ENCODE measurements at places on chromosomes 2 and 18. TPM values are rescaled to one million over a fixed set of nuclear protein-coding genes. Genes with fewer than 3 reads are reported as not detected.
A peak's percentile ranks its signal among the peaks of the same experiment; 100 is the strongest.

The HADHB gene
- 123 TPM for polyA plus RNA-seq

The DNER gene
- 392 TPM for polyA plus RNA-seq

- peak; percentile 30 for DNase-seq
These were observed 40.0 kb downstream of the ICA1L start for GRCh38 chr2:202831242-202832220.

DNA sequence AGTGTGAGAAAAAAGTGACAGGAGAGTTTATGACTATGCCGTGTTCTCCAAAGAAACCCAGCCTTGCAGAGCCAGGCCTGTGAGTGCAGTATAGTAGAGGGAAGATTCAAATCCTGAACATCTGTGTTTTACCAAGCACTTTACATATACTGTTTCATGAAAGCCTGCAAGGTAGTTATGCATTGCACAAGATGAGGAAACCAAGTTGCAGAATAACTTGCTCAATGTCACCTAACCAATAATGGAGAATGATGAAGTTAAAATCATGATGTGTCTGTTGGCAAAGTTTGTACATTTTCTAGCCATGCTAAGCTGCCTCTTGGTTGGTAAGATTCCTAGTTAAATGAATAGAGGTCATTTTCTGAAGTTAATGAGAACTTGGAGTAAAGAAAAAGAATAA, 29.3 kb downstream of the SYT4 start:
- no peak for DNase-seq

DNA sequence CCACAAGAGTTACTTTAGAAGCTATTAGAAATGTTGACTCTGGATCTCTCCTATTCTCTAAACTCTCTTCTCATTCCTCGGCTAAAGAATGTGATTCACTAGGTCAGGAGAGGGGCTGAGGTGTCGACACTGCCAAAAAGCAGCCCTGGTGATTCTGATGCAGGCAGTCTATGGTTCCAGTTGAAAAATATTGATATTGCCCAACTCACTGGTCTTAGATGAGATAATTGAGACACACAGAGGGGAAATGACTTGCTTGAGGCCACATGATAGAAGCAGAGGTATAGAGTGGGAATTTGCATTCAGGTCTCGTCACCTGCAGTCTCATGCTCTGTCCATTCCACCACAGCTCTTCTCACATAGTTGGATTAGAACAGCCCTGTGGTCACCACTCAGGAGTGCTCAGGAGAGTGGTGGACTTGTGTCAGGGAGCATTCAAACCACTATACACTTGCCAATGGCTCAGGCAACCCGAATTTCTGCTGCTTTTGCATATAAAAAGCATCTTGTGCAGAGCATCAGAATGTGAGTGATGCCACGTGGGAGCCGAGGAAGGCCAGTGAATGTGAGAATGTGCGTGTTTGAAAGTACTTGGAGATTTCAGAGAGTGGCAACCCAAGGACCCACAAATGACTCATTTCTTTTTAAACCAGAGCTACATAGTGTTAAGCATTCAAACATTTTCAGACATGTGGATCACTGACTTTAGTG, 65.1 kb upstream of the CTLA4 start:
- no peak for DNase-seq

DNA sequence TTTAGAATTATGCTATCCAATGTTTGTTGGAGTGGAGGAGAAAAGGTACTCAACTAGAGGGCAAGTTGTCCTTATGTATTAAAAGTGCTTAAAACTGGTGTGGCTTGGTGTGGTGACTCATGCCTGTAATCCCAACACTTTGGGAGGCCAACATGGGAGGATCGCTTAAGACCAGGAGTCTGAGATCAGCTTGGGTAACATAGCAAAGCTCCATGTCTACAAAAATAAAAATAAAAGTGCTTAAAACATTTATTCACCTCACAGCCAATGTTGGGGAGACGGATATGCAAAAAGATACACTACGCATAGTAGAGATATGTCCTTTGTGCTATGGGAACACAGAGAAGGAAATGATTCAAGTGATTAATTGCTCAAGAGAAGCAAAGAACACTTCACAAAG, 19.3 kb upstream of the TNFAIP6 start:
- DNase-seq, result no peak

GRCh38 chr2:121635371-121635770, 13.9 kb downstream of the CLASP1 start:
- no peak for DNase-seq

GRCh38 chr2:31558401-31559295, 22.1 kb downstream of the SRD5A2 start:
- no peak for DNase-seq

GRCh38 chr2:88919087-88919738, 227.7 kb downstream of the RPIA start:
- DNase-seq, result no peak

DNA sequence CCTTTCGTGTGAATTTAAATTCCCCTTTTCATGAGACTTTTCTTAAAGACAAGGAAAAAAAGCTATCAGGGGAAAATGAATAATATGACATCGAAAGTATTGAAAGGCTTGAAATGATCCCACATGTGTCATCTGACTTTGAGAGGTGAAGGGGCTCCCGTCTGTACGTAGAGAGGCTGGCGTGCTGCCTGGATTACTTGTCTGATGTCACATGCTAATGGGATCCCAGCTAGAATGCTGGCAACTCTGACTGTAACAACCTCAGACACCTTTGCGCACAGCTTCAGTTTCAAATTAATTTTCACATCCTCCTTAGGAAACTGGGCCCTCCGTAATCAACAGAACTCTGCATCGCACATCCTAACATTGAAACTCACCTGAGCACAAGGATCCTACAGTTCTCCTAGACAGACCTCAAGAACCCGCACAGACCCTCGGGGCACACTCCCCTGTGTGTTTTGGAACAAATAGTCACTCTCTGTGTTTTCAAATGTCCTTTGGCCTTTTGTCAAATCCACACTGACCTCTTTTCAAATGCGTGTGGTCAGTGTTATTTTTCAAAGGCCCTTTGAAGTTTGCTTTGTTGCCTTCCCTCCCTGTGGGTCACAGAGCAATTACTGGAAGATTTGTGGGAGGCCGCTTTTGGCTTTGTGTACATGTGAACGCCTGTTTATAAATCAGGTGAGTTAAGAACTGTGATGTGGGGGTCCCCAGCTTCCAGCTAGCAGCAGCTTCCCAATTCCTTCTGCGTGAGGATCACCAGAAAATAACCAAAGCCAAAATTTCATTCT, 65.9 kb downstream of the IL1R2 start:
- peak; percentile 74 for DNase-seq

The DLX2 gene
- polyA plus RNA-seq, result 0.17 TPM

- no peak for DNase-seq
These were observed 5.9 kb upstream of the RAX start for GRCh38 chr18:59279193-59279592.

The MCFD2 gene
- 24.4 TPM for polyA plus RNA-seq

- DNase-seq, result no peak
These were observed 46.3 kb downstream of the TANK start for GRCh38 chr2:161206471-161207032.

DNA sequence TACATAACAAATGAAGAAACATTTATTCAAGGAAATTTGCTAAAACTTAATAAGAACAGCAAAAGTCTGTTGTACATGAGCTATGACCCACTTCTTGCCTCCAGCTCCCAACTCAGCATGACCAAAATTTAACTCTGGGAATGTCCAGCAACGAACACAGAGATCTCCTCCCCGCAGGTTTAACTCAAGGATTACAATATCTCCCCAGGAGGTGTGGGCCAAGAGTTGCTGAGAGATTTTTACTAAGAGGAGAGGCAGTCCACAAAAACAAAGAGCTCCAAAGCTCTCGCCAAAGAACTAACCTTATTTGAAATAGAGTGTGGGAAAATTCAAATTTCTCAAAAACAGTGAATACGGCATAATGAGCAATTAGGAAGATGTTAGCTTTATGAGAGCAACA, 318.5 kb downstream of the GRB14 start:
- no peak for DNase-seq

GRCh38 chr2:20391951-20392699, 41.5 kb upstream of the PUM2 start:
- no peak for DNase-seq

The OTOS gene
- 3.5 TPM for polyA plus RNA-seq

The TSHZ1 gene
- polyA plus RNA-seq, result 35.6 TPM

DNA sequence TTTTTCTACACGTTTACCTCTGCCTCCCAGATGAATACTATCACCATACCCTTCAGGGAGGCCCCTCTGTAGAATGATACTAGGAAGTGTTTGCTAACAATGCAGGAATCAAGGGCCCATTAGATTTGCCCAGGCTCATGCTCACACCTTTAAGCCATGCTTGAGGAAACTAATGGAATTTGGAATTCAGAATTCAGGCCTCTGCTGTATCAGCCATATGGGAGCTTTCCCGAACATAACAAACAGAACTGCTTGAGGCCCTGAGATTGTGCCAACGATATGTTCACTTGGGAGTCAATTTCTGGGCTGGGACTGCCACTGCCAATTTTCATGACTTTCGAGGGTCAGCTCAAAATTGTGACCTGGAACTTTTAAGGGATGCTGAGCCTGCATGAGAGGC, 282.5 kb downstream of the CLIP4 start:
- peak; percentile 11 for DNase-seq

DNA sequence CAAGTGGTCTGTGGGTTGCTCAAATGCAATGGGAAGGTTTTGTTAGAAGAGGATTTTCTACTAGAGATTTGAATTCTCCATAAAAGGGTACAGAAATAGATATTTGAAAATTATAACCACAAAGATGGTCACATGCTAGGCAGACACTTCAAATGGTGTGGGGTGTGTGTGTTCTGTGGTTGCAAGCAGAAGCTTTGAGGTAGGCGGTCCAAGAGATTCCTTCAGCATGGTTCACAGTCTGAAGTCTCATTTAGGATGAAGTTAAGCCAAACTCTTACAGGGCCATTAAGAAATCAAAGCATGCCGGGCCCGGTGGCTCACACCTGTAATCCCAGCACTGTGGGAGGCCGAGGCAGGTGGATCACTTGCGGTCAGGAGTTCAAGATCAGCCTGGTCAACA, 38.3 kb upstream of the RMDN2 start:
- no peak for DNase-seq

- no peak for DNase-seq
These were observed 25.3 kb upstream of the SNTG2 start for GRCh38 chr2:925309-925708.

- no peak for DNase-seq
These were observed 150.6 kb upstream of the AGAP1 start for GRCh38 chr2:235343156-235343774.

GRCh38 chr2:203619267-203619878, 84.3 kb upstream of the RAPH1 start:
- no peak for DNase-seq

GRCh38 chr2:234031207-234031606, 19.3 kb upstream of the SPP2 start:
- no peak for DNase-seq

GRCh38 chr2:18551169-18551568, 9.3 kb downstream of the RDH14 start:
- DNase-seq, result no peak

The CFC1 gene
- polyA plus RNA-seq, result 3.1 TPM

DNA sequence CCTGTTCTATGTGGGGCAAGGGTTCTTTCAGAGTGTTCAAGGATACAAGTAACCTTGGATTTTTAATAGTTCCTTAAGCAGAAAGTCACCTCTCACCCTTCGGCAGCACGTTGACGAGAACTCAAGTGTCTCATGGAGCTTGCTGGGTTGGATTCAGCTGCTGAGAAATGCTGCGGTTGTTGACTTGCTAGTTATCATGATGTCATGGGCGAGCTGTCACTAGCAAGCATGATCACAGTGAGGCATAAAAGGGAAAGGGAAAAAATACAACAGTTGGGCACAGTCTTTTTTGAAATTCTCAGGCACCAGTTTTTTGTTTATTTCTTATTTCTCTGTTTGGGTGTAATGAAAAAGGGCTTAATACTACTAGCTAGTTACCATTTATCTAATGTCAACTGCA, 53.2 kb downstream of the ADCYAP1 start:
- no peak for DNase-seq

The CPLX4 gene
- polyA plus RNA-seq, result not detected

- DNase-seq, result no peak
These were observed 91.2 kb downstream of the HDAC4 start for GRCh38 chr2:239309398-239310245.

DNA sequence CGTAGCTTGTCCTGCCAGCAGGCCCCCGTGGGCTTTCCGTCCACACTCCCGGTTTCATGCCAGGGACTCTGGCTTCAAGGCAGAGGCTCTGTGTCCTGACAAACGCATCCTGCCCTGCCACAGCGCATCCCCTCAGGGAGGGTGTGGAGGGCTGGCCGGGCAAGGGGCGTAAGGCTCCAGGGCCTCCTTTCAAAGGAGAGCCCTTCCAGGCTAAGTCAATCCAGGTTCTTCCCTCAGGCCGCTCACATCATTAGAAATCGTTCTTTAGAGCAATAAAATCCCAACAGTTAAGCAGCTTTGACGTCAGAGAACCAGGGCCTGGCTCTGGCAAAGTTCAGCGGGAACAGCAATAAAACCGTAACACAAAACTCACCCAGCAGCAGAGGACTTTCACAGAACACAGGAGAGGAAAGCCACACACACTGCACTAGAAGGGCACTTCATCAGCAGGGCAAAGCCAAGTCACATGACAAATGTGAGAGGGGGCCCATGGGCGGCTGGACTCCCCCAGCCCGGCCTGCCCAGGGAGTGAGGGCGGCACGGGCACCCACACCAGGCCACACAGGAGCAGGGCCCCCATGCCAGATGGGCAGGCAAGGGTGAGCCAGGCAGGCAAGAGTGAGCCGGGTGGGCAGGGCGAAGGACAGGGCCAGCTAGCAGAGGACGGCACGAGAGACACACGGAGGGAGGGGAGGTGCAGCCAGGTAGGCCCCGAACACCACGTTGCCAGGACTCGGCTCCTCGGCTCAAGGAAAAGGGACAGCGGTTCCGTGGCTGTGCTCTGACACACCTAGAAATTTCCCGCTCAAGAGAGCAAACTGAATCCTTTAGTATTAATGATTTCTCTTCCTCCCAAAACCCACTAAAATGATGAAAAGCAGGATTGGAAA, 52.0 kb downstream of the HDAC4 start:
- no peak for DNase-seq

DNA sequence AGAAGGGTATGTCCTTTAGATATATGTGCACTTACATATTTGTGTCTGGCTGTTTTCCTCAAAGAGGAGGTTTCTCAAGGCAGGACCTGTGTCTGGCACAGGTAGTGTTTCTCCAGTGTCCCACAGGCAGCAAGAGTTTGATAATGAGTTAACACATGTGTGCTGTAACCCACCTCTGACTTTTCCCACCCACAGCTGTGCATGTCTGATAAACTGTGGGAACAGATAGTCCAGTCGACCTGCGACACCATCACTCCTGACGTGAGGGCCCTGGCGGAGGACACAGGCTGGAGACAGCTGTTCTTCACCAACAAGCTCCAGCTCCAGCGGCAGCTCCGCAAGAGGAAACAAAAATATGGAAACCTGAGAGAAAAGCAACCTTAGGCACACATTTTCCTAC, 58.2 kb downstream of the SLC16A14 start:
- DNase-seq, result no peak

The SPC25 gene
- 22.3 TPM for polyA plus RNA-seq

GRCh38 chr2:133768658-133769435, 200.6 kb upstream of the NCKAP5 start:
- no peak for DNase-seq

- no peak for DNase-seq
These were observed 240.8 kb upstream of the PIK3C3 start for GRCh38 chr18:41713969-41714825.
